GM13976 (cell line): ENCODE measurements at places on chromosomes 7 and 10.

- DNase-seq: no peak
These were observed 301.3 kb upstream of the KLF6 start for GRCh38 chr10:4086131-4086898.

DNA sequence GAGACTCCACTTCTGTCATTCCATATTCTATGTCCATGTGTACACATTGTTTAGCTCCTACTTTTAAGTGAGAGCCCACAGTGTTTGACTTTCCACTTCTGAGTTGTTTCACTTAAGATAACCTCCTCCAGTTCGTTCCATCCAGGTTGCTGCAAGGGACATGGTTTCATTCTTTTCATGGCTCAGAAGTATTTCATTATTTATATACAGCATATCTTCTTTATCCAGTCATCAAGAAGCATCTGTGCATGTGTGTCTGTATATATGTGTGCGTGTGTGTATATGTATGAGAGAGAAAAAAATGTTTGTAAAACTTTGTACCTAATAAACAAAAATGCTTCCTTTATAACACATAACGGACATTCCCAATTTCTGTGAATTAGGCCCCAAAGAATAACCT lies 6.2 kb downstream of the SEC61A2 start:
- no peak for DNase-seq

DNA sequence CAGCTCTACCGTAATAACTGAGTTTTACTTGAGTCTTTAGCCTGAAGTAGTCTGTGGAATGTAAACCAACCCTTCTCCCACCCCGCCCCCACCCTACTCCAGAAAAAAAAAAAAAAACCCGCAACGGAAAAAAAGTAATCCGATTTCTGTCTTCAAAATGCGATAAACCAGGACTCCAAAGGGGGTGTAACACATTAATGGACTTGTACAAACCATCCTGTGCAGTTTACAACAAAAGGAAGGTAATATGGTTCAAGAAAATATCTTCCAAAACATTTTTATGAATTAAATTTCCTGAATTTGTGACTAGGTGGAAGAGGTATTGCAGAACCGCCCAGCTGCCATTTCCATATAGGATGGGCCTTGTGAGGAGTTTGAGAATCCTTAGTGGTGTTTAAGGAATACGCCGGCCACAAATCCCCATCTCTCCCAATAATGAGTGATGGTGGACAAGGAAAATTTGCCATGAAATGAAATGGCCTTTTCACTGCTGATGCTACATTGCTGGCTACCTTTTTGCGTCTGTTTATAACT lies 10.6 kb downstream of the SKIDA1 start:
- DNase-seq: no peak

DNA sequence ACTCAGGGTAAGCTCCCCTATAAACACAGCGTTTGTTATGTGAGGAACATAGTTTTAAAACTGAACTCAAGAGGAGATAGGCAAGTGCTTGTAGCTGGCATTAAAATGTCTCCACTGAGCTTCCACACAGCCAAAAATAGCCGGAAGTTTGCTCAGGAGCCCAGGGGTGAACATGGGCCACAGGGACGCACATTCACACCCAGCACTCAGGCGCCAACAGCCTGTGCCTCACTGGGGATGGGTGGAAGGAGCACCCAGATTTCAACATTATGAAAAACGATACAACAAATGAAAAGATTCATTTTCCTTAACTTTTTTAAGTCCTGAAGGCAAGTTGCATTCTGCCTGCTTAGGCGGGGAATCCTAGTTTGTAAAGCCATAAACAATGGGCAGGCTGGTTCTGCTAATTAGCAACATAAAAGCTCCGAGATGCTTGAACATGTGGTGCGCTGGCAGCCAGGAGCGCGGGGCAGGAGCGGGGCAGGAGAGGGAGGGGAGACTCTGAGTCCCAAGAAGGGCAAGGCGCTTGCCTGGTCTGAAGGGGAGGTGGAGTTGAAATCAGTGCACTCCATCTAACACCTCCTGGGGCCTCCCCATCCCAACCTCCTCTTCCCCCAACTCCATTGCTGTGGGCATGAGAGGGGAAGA lies 235.9 kb downstream of the COBL start:
- no peak for DNase-seq

DNA sequence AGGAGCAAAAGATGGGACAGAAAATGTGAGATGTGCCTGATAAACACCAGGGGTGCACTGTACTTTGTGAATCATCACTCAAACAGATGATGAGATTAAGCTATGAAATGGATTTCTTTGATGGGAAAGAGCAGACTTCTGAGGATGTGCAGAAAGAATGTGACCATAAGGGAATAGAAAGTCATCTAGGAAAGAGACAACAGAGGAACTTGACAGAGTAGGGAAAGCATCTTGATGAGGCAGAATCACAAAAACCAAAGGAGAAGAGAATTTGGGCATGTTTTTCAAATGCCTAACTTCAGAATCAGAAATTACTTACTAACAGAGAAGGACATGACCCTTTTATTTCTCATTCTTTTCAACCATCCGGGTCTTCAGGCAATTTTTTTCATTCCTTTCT lies 82.4 kb upstream of the LRRTM3 start:
- DNase-seq: no peak
